Left lung (tissue), 14 donors: ENCODE measurements at places on chromosomes 3 and 15. TPM values are rescaled to one million over a fixed set of nuclear protein-coding genes. Genes with fewer than 3 reads are reported as not detected.

The IMPG2 gene
- 1.0 TPM for polyA plus RNA-seq

The PAQR5 gene
- 7.2 TPM for polyA plus RNA-seq

GRCh38 chr3:37259291-37259690 is 84.9 kb upstream of the LRRFIP2 start:
- DNase-seq: no peak

The AMOTL2 gene
- polyA plus RNA-seq: 45.4 TPM

GRCh38 chr3:99674086-99674789 is 35.8 kb downstream of the COL8A1 start:
- no peak for DNase-seq

The SNRPN gene
- polyA plus RNA-seq: 255 TPM

DNA sequence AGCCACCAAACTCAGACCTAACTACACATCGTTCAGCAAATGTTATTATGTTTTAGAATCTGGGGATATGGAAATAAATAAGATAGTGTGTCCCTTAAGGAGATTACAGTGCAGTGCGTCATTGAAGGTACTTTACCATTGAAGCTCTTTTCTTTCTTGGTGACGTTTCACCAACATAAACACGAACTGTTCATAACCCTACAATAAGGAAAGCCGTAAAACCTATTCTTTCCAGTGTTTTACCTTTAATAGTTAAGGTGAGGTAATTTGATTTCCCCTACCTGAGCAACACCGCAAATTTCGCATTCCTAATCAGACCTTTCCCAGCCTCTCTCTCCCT is 826 bp downstream of the CCDC66 start:
- no peak for DNase-seq

The SLC6A20 gene
- 1.6 TPM for polyA plus RNA-seq

- no peak for DNase-seq
Measured at GRCh38 chr15:86362555-86362954, 282.9 kb downstream of the AGBL1 start.

- no peak for DNase-seq
Measured at GRCh38 chr3:77506384-77506783, 466.5 kb downstream of the ROBO2 start.

- DNase-seq: no peak
Measured at GRCh38 chr3:23241256-23241655, 38.1 kb downstream of the UBE2E2 start.

- no peak for DNase-seq
Measured at GRCh38 chr3:153260681-153261080, 98.7 kb downstream of the RAP2B start.

DNA sequence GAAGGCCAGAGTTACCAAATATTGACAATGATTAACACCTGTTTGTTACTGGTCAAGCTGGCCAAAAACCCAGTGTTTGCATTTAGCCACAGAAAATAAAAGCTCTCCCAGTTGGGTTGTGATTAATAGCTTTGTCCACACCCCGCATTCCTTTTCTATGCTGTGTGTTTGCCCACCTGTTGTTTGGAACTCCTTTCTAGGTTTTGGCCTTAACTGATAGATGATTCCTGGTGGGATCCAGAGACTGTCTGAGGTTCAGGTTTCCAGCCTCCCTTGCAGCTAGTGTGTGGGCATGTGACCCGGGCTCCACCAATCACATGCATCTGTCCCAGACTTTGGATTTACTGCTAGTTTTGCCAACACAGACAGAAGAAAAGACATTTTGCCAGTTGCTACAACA is 83.8 kb downstream of the PTPRG start:
- no peak for DNase-seq

The PLCH1 gene
- 14.8 TPM for polyA plus RNA-seq

- DNase-seq: no peak
Measured at GRCh38 chr15:25733036-25733855, 129.9 kb downstream of the ATP10A start.

The TM6SF1 gene
- 4.2 TPM for polyA plus RNA-seq

The FEZF2 gene
- polyA plus RNA-seq: not detected

GRCh38 chr3:13289771-13290285 is 130.3 kb downstream of the NUP210 start:
- no peak for DNase-seq

The NOX5 gene
- polyA plus RNA-seq: 0.33 TPM

DNA sequence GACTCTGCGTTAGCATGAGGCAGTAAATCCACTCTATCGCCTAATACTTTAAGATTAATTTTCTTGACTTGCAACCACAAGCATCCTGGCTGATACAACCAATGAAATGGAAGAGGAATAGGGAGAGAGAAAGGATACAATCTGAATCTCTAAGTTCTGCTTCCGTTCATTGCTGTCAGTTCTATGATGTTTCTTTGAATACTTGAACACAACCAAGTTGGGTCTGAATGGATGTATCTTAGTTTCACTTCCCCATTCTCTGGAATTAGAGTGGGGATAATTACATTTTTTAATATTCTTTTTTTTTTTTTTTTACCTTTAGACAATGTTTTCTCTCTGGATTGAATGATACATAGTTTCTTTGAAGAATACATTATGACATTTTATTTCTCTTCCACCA is 22.9 kb downstream of the PDE8A start:
- DNase-seq: no peak

The OXTR gene
- polyA plus RNA-seq: 1.5 TPM

- no peak for DNase-seq
Measured at GRCh38 chr15:90007076-90007460, 5.9 kb downstream of the ZNF710 start.

- DNase-seq: no peak
Measured at GRCh38 chr3:112405845-112406244, 72.9 kb downstream of the CD200 start.

DNA sequence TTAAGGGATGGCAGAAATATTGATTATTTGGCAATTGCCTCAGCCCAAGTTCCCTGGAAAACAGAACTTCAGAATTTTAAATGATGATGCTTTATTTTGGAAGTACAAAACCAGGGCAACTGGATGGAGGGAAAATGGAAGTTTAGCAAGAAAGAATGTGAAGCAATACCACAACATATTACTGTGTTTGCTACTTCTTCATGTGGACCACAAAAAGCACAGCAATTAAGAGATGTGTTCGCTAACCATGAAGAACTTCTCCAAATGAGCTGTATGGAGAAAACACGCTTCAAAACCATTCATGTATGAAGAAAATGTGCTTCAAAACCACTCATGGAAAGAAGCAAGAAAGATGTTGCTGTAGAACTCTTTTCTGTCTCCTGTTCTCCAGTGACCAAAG is 64.7 kb upstream of the ARL6 start:
- no peak for DNase-seq

The SECISBP2L gene
- polyA plus RNA-seq: 69.6 TPM

DNA sequence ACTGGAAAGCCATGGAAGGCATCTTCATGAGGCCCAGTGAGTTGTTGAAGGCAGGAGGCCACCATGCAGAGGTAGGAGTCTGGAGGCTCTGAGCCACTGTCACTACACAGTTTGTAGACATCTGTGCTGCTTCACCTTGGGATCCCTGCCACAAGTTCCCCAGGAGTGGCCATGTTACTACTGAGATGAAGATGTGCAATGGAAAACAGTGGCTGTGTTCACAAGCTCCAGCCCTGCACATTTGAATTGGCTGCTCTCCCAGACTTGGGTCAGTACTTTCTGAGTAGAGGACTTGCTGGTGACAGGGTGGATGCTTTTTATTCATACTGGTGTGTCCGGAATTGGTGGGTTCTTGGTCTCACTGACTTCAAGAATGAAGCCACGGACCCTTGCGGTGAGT is 86.9 kb upstream of the C15orf39 start:
- peak; percentile 27 for DNase-seq

DNA sequence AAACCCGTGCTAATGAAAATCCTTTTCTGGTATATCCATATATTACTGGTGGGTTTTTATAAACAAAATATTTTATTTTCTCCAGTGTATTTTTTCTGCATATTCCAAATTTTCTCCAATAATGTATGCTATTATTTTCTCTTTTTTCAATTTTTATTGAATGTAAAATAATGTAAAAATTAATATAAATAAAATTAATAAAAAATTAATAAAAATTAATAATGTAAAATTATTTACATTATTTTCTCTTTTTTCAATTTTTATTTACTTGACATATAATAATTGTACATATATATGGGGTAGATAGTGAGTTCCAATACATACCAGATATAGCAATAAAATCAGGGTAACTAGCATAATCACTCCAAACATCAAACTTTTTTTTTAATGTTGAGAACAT is 56.4 kb downstream of the OXSM start:
- no peak for DNase-seq

DNA sequence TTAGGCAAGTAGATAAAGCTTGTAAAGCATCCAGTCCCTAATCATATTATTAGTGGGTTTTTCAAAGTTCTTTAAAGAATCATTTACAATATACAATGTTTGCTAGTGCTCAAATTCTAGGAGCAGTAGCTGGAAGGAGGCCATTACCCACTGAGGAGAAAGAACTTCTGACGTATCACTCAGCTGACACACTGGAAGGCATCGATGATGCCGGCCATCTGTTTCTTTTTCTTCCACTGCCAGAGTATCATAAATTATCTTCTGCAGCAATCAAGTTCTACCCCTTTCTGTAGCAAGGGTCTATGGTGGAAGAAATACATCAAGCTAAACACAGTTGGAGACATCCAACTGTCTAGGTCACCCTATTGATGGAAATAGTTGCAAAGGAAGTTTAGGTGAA is 243.2 kb upstream of the LRRN1 start:
- DNase-seq: peak; percentile 68

DNA sequence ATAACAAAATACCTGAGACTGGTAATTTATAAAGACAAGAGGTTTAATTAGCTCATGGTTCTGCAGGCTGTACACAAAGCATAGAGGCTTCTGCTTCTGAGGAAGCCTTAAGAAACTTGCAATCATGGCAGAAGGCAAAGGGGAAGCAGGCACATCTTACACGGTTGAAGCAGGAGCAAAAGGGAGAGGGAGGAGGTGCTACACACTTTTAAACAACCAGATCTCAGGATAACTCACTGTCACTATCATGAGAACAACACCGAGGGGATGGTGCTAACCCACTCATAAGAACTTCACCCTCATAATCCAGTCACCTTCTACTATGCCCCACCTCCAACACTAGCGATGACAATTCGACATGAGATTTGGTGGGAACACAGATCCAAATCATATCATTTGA is 54.4 kb downstream of the ATP8B4 start:
- no peak for DNase-seq

- DNase-seq: no peak
Measured at GRCh38 chr15:75008629-75009326, 13.4 kb downstream of the SCAMP5 start.

The SYNM gene
- 7.2 TPM for polyA plus RNA-seq

DNA sequence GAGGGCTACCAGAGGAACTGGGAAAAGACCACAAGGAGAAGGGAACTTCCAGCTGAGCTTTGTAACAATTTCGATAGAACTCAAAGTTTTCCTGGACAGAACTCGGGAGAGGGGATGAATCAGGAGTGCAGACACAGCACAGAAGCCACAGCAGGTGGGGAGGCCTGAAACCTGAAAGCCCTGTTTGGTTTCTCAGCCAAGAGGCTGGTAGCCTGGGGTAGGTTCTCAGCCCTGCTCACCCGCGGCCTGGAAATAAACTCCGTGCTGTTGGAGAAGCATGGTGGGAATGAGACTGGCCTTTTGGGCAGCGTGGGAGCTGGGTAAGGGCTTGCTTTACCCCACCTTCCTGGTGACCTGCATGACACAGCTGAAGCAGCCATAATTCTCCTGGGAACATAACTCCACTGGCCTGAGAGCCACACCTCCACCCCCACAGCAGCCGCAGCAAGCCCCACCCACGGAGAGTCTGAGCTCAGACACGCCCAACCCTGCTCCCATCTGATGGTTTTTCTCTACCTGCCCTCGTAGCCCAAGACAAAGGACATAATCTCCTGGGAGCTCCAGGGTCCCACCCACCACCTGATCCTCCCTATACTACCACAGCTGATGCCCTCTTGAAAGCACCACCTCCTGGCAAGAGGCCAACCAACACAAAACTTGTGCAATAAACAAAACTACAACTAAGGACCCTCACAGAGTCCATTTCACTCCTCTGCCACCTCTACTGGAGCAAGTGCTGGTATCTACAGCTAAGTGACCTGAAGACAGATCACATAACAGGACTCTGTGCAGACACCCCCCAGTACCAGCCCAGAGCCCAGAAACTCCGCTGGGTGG is 52.5 kb upstream of the CHRM5 start:
- no peak for DNase-seq

GRCh38 chr3:88150806-88151205 is 1.0 kb downstream of the C3orf38 start:
- DNase-seq: peak; percentile 2

- DNase-seq: no peak
Measured at GRCh38 chr15:80250614-80251427, 1.2 kb downstream of the CTXND1 start.

- DNase-seq: no peak
Measured at GRCh38 chr3:108818404-108818803, 4.2 kb upstream of the TRAT1 start.

DNA sequence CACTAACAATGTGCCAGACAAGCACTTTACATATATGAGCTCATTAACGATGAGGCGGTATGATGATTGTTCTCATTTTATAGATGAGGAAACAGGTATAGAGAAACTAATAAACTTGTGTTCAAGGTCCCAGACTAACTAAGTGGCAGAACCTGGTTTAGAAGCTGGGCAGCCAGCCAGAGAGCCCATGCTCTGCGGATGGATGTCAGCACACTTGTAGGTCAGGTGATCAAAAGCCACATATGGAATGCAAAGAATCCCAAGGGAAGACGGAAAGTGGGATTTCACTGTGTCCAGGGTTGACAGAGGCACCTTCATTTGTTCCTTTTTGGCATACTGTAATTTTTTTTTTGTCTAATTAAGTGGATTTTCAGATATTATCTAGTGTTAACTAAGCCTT is 103.7 kb downstream of the EFL1 start:
- DNase-seq: no peak

The TMEM45A gene
- polyA plus RNA-seq: 42.3 TPM

DNA sequence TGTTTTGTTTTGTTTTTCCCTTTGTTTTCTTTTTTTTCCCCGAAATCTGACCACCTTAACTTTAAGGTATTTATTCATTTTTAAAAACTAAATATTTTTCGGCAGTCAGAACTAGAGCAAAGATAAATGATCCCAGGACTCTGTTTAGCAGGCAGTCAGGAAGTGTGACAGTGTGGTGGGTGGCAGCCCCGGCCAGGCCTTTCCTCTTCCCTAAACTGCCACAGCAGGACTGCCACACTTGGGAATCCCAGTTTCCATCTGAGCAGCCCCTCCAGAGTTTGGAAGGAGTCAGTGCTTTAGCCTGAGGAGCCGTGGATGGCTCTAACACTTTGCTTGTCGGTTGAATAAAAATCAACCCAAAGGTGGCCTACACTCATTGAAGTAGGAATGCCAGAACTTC is 6.9 kb downstream of the CCRL2 start:
- no peak for DNase-seq

The KBTBD8 gene
- 1.5 TPM for polyA plus RNA-seq

The C3orf49 gene
- polyA plus RNA-seq: 0.80 TPM

- DNase-seq: no peak
Measured at GRCh38 chr15:25056484-25057425, 102.0 kb downstream of the SNRPN start.

GRCh38 chr15:83956887-83957286 is 278.7 kb upstream of the GOLGA6L4 start:
- DNase-seq: no peak

GRCh38 chr15:76299786-76300185 is 11.5 kb downstream of the ETFA start:
- DNase-seq: no peak

- DNase-seq: no peak
Measured at GRCh38 chr3:187352581-187353575, 15.3 kb upstream of the RTP4 start.
